ENCODE measurements at places on chromosomes 4 and X.

GRCh38 chr4:74055096-74055495 lies 16.6 kb upstream of the CXCL3 start:
- DNase-seq = no peak

DNA sequence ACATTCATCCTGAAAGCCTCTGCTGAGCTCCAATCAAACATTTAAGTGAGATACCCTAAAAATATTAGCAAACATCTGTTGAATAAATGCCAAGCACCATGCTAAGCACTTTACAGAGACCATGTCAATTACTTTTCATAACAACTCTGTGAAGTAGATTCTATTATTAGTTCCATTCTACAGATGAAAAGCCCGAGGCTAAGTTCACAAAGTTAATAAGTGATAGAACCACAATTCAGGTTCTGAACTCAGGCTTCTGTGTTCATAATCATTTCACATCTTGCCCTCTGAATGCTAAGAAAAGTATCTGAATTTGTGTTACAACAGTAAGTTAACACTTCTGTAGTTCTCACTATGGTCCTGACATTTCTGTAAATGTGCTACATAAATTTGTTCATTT lies 27.4 kb downstream of the SEL1L3 start:
- DNase-seq = no peak

GRCh38 chr4:91280551-91281290 lies 1023.0 kb upstream of the GRID2 start:
- DNase-seq = no peak

DNA sequence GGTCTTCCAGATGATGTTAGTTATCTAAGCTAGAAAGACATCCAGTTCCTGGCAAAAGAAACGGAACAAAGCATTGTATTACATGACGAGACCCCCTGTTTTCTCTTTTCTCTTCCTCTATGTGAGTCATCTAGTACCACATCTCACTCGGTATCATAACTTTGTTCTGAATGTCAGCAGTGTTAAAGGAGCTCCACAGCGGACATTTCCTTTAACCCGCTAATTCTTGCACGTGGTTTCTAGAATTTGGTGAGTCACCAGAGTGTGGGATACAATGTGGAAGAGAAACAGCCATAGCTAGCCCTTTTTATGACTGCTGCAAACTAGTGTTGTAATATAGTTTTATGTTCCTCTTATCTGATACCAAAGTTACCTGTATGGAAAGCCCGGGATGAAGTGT lies 243.7 kb downstream of the TENM3 start:
- no peak for DNase-seq

DNA sequence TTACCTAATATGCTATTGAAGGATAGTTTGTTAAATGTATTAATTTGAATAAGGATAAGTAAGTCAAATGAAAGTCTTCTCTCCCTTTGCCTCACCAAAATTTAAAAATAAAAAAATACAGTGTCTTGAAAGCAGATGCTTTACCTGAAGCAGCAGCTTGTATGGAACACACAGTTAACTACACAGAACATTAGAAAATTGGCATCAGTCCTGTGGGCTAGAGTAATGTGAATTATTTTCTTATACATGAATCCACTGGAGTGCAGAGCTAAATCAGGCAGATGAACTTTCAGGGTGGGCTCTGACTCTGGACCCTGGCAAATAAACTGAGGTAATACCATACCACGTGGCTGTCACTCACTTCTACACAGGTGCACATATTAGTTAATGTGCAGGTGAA lies 348.0 kb downstream of the FSTL5 start:
- no peak for DNase-seq

DNA sequence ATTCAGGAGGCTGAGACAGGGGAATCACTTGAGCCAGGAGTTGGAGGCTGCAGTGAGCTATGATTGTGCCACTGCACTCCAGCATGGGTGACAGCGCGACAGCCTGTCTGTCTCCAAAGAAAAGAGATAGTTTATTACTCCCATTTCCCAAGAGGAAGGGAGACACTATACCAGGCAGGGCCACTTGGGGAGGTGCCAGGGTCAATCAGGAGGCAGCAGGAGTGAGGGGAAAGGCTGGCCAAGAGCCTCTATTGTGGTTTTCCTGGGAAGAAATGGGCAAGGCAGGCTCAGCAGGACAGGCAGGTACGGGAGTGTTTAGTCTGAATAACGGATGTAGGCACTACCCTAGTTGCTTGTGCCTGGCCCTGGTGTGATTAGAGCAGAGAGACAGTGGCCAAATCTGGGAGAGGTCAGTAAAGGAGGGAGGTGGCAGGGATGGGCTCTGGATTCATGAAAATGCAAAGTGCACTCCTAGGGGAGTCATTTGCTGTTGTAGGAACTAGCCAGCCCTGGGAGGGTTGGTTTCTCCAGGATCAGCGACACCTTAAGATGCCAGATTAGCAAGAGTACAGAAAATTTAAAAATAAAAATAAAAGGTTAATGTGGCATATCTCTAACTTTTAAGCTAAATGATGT lies 20.2 kb upstream of the CDKN2AIP start:
- no peak for DNase-seq

DNA sequence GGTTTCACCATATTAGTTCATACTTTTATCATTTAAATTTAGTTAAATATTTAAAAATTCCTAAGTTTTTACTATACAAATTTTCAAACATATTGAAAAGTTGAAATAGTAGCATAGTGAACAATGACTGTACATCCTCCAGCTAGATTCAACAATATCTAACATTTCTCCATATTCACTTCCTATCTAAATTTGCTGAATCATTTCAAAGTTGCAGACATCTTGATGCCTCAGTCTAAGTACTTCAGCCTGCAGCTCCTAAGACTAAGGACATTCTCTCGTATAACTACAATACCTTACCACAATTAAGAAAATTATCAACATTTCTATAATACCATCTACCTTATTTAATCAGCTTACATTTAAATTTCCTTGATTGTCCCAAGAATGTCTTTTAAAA lies 132.7 kb downstream of the TMEM164 start:
- no peak for DNase-seq

DNA sequence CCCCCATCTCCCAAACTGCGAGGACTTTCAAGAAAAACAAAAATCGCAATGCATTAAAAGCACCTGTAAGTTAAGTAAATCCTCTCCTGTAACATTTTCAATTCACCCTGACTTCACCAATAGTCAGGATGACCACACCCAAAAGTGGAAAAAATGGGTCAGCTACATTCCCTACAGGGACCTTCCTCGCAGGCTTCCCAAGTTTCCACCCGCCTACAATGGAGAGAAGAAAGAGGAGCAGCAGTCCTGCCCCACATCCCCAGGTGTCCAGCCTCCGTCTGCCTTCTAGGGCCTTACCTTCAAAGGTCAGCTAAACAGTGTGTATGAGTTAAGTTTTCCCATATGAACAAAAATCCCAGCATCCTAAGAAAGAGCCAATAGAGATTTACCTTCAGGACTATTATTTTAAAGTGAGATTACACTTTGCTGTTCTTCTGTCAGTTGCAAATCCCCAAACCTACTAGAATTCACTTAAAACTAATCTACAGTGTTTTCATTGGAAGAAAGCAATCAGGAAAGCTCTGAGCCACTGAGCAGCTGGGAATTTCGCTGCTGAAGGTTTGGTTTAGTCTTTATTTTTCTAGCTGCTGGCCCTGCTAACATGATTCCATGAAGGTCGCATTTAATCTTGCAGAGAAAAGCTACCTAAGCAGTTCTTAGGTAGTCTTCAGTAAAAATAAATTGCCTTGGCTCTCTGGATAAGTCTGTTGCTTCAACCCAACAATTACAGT lies 12.5 kb downstream of the IRF2 start:
- no peak for DNase-seq

DNA sequence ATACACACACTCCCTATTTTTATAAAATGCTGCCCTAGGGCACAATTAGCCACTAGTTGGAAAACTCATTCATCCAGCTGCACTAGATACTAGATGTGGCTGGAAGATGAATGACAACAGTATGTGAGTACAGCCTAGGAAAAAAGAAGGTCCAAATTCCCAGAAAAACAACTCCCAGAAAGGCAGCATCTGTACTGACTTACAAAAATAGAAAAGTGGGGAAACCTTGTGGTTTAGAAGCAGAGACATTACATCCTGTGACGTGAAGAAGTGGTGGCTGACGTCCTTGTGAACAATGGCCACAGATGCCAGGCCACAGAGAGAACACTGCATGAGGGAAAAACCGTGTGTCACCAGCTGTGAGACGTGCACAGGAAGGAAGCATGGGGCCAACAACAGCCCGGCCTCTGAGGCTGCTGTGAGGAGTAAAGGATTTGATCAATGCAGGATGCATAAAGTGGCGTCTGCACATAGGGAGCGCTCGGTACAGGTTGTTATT lies 81.2 kb downstream of the SPRY1 start:
- no peak for DNase-seq

GRCh38 chr4:7371210-7371941 lies 63.4 kb downstream of the PSAPL1 start:
- DNase-seq = no peak

DNA sequence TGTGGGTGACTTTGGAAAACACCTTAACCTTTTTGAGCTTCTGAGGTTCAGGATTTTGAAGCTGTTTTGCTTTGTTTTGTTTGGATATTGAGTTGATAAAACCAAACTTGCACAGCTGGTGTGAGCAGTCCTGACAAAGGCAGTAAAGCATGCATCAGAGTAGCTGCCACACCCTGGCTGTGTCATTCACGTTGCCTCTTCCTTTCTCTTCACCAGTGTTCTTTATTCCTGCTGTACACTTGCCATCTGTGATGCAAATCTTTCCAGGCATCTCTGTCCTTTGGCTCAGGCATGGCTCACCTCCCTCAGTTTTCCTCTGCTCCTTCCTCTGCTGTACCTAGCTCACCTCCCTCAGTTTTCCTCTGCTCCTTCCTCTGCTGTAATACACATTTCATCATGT lies 1850.2 kb upstream of the AGA start:
- DNase-seq = no peak

DNA sequence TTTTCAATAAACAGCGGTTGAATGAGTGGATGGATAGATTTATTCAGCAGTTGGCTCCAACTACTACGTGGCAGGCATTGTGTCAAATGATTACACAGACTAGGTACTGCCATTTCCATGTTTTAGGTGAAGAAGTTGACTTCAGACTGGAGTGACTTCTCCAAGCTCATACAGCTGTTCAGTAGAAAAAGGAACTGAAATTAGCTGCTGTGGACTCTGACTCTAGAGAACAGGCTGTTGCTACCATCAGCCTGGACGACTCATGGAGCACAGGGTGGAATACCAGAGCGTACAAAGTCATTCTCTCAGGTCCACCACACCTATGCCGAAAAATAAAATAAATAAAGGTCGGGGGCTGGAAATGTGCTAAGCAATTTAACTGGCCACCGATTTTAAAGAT lies 45.3 kb downstream of the TENM3 start:
- DNase-seq = no peak

DNA sequence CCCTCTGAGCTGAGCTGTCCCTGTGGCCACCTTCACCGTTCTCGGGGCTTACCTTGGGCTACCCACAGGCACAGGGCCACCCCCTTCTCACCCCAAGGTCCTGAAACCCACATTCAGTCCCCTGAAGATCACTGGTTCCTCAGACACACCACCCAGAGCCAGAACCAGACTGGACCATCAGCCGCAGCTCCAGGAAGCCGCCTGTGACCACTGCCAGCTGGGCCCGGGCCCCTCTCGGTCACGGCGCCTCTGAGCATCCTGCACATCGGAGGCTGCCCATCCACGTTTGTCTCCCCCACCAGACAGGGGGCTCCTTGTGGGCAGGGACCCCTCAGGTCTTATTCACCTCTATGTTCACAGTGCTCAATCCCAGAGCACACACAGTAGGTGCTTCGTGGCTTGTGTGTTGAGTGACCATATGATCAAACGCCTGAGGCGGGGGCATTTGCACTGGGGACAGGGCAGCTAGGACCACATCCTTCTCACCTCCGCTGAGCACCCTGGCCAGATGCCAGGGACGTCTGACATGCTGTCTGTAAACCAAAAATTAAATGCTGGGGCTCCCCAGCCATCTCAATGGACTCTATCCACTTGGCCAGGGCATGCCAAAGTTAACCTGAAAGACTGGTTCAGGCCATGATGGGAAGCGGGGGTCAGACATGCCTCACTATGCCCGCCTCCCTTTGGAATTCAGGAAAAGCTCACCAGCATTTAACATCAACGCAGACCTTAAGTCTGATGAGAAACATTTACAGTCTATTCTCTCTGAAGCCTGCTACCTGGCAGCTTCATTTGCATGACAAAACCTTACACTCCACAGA lies 109.4 kb upstream of the AFAP1 start:
- no peak for DNase-seq

DNA sequence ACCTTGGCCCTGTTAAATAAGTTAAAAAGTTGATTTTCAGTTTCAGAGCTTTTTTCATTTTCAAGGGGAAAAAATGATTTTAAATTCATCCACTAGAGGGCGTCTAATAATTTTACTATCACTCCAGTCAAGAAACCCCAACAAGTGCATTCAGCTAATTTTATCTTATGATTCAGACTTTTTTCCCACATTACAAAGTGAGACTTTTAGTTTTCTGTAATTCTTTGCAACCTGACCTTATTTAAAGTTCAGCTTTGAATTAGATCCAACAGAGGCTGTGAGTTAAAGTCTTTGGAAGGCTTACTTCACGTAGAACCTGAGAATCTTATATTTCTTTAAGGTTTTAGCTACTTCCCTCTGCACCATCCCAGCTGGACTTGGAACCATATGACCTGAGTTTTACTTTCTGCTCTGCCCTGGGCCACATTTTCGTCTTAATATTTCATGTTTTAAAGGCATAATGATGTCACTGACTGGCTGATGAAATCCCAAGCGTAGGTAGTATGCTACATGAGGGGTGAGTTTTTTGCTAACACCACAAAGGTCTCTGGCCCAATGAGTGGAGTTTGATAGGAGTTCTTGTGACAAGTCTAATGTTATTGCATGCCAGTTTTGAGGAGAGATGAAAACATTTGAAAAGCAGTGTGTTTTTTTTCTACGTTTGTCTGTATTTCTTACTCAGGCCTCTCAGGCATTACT lies 7.2 kb downstream of the GNRHR start:
- peak; percentile 31 for DNase-seq

GRCh38 chr4:73690051-73690738 lies 50.2 kb upstream of the CXCL8 start:
- DNase-seq = no peak

- DNase-seq = peak; percentile 33
Measured at GRCh38 chr4:113673450-113673849, 88.1 kb downstream of the CAMK2D start.

GRCh38 chrX:70554948-70555347 lies 110.3 kb downstream of the DLG3 start:
- DNase-seq = no peak

DNA sequence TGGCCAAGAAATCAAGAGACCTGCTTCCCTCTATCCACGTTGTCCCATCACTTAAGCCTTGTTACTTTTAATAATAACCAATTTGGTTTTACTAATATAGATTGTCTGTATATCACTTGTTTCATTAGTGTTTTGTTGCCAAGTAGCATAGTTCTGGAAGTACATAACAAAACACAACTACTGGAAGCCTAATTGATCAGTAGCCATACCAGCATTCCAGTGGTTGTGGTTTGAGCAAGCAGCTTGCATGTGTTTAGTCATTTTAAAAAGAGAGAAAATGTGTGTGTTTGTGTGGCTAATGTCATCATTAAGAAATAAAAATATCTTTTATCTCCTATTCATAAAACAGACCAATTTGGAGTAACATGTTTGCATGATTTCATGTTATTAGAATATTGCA lies 70.8 kb downstream of the PTPN13 start:
- DNase-seq = no peak

Data from D341Med (cell line).